ENCODE measurements at places on chromosomes 7 and 10.

- DNase-seq = no peak
These were observed 174.2 kb upstream of the IMMP2L start for GRCh38 chr7:111736552-111736874.

DNA sequence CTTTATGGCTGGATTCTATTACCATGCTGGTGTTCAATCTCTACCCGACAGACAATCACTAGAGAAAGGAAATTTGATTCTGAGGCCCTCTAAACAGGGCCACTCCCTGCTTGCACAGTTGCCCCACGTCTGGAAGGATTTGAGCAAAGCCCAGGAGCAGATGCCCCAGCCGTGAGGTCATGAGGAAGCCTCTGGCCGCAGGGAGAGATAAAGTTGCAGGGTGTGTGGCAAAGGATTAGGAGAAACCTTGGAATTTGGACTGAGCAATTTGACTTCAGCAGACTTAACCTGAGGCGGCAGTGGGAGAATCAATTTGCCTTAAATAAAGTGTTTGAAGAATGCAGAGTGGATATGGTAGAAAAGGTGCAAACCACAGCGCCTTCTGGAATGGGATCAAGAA, 40.2 kb upstream of the KLF6 start:
- no peak for DNase-seq

GRCh38 chr10:5735119-5735518, 50.5 kb downstream of the TASOR2 start:
- DNase-seq = no peak

GRCh38 chr10:110897184-110897583, 21.8 kb downstream of the BBIP1 start:
- no peak for DNase-seq

DNA sequence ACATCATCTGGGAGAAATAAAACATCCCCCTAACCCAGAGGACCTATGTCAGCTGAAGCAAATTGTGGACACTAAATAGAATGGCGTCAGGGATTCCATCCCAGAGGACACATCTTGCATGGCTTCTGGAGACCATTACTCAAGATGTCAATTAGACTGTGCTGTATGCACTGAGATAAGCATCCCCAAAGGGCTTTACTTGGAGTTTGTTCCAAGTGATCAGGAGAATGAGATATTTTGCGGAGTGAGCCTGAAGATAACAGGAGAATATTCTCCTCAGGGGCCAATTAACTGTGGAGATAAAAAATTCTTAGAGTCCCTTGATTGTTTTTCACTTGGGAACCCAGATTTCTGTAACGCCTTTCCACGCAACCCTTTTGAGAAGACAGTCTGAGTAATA, 4.5 kb upstream of the OR2AE1 start:
- DNase-seq = no peak

DNA sequence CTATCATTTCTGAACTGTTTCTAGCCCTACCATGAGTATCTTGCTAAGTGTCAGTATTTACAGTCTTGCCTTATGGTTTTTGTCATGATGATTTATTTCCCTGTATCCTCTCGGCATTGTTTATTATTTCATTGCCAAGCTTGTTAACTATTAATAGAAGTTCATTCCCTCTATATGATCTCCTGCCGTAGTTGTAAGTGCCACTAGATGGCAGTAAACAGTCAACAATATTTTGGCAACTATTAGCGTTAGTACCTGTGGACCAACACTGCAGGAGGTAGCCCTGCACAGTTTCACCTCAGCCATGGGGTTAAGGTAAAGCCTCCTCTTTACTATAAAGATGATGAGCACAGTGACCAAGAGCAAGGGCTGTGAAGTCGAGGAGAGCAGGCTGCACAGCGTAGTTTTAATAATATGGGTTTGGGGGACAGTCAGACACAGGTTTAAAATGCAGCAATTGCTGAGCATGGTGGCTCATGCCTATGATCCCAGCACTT, 26.1 kb upstream of the CCNJ start:
- DNase-seq = peak; percentile 43

GRCh38 chr7:105838627-105839231, 37.7 kb downstream of the ATXN7L1 start:
- DNase-seq = peak; percentile 54

- peak; percentile 50 for DNase-seq
These were observed 18.0 kb upstream of the INPP5A start for GRCh38 chr10:132519382-132520176.

DNA sequence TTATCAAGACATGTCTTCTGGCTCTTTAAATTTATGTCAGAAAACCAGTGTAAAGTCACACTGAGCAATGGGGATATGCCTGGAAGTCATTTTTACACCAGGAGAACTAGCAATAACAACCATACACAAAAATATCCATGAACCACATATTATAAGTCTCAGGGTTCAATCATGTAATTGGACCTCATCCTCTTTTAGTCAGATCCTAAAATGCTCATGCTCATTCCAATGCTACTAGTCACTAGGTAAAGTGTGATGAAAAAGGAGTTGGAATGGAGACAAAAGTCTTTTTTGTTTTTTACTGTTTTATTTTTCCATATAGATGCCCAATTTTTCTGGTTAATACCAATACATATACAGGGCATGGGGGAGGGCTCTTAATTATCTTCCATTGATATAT, 306.1 kb downstream of the DGKB start:
- no peak for DNase-seq

- DNase-seq = no peak
These were observed 123.9 kb upstream of the COL1A2 start for GRCh38 chr7:94270772-94271171.

- DNase-seq = no peak
These were observed 6.3 kb downstream of the RAPGEF5 start for GRCh38 chr7:22350466-22351328.

GRCh38 chr10:97686962-97687784, at the start of gene AVPI1:
Gene AVPI1, minus strand, starts transcription at chr10:97687241. Its CDS starts 7,336 bp downstream, at chr10:97679905.
- DNase-seq = peak; percentile 97

DNA sequence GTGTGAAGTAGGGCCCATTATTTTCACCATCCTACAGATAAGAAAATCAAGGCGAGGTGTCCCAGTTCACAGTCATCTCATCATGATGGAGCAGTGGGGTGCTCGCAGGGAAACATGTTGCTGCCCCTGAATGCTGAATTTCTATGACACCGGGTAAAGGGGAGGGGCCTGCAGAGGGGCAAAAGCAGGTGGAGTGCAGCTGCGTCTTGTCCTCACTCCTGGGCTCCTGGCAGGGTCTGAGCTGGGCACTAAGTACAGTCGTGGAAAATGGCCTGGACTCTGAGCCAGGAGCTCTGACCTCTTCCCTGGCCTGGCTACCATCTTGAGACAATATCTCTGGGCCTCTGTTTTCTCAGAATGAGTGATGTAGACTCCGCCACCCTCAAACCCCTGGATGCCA, 253.1 kb upstream of the PITRM1 start:
- DNase-seq = no peak

GRCh38 chr10:19966751-19967150, 150.5 kb downstream of the PLXDC2 start:
- peak; percentile 58 for DNase-seq

GRCh38 chr7:826230-826917, 5.9 kb upstream of the SUN1 start:
- DNase-seq = peak; percentile 37

GRCh38 chr7:139341058-139341775, at the start of gene FMC1:
Gene FMC1, plus strand, starts transcription at chr7:139341337. Its CDS starts 48 bp downstream, at chr7:139341385.
- DNase-seq = peak; percentile 95

DNA sequence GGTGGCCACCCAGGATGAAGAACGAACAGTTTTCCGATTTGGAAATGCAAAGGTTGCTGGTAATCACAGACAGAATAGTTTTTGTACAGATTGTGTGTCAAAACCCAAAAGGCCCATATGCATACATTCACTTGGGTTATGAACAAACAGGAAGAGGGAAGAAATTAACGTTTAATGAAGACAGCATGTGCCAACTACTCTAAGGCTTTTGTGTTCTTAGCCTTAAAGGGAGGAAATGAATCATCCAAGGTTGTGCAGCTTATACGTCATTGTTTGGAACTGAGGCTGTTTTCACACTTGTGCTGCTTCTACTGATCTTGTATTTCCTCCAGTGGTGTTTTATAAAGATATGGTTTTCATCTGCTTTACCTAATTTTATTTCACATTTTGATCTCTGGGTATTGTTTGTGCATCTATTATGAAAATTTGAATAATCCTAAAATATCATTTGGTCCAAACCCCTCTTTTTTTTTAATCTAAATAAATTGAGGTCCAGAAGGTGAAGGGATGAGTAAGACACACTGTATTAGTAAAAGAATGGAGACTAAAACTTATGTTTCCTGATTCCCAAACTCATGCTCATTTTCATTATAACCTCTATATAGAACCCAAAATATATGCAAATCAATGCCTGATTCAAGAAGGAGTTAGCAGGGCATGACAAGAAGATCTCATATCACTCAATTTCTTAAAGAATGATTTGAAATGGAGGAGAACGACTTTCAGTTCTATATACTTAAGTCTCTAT, 373.1 kb downstream of the THSD7A start:
- DNase-seq = no peak

DNA sequence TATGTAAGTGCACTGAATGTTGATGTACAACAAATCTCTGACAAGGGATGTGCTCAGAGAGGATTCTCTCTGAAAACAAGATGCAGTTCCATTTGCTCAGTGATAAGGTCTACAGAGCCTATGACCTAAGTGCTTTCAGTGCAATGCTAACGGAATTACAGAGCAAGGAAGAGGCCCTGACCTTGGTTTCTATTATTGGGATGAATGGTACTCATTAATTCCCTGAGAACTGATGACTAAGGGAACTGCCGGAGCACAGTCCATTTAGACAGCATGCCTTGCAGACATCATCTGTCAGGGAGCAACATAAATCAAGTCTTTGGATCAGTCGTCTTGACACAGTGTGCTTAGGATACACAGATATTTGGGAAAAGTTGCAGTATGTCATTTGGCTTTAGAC, 340.8 kb downstream of the PHTF2 start:
- DNase-seq = no peak

DNA sequence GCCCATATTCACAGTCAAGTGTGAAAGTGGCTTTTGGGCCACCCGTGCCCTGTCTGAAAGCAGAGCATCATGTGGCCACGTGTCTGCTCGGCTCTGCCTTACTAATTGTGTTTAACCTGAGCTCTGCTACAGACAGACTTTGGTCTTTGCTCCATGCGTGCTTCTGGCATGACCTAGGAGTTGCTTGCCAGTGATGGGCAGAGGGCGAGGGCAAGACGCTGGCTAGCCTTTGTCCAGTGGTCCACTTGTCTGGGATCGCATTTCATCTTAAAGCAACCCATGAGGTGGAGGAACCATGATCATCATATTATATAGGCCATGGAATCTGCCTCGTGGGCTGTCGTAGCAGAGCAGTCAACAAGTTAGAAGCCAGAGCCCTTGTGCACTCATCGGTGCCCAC, 123.3 kb upstream of the INSYN2A start:
- no peak for DNase-seq

DNA sequence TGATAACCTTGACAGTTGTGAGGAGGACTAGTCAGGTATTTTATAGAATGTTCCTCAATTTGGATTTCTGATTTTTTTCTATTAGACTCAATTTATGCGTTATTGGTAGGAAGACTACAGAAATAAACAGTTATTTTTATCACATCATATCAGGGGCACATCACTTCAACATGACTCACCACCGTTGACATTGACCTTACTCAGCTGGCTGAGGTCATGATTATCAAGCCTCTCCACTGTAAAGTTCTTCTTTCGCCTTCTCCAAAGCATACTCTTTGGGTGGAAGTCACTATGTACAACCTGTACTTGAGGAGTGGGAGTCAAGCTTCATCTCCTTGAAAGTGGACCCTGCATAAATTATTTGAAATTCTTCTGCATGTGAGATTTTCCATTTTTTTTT, 194.3 kb upstream of the IGFBP3 start:
- no peak for DNase-seq

Measured in right forelimb (tissue), 1 donor.